ENCODE measurements at places on chromosomes 4 and X.
A peak's percentile ranks its signal among the peaks of the same experiment; 100 is the strongest.

DNA sequence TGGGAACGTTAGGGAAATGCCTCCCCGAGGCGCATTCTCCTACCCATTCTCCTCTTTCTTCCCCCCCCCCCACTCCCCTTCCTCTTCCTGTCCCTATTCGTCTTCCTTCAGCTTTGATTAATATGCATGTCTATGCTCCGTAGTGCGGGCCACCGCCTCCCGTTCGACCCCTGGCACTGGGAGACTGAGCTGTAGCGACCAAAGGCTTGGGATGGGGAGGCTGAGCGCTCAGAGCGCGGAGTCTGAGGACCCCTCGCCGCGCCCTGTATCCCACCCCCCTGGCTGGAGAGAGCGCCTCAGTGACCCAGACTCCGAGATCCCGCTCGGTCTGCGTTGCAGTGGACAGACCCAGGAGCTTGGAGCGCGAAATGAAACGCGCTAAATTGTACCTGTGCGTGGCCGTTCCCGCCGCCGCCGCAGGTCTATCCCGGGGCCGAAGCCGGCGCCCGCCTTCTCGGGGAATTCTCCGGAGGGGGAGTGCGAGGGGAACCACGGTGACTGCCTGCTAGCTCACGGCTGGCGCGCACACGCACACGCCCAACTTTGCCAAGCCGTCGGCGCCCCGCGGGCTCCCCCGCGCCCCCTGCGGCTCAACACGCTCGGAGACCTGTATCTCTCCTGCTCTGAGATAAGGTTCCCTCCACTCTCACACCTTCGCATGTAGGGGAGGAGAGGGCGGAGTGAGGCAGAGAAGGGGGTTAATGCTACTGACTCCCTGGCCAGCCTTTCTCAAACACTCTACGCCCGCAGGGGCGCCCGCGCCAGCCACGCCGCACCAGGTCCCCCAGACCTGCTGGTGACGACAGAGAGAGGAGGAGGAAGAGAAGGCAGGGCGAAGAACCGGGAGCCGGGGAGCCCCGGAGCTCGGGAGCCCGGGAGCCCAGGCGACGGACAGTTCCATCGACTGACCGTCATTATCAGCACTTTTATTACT lies 1.5 kb upstream of the PTCHD1 start:
- no peak for DNase-seq

DNA sequence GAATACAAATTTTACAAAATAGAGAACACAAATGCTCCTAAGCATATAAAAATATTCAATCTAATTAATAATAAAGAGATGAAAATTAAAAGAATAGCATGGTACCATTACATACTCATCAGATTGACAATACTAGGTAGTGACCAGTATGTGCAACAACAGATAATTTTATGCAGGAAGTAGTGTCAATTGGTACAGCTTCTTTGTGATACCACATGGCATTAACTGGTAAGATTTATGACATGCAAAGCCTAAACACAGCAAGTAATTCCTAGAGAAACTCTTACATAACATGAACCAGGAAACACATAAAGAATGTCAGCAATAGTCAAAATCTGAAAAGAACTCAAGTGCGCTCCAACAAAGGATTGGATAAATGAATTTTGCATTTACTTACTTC lies 26.3 kb downstream of the CXCL2 start:
- DNase-seq, result no peak

GRCh38 chr4:168844353-168845049 lies 165.6 kb downstream of the CBR4 start:
- no peak for DNase-seq

GRCh38 chrX:109707319-109707718 lies 25.7 kb downstream of the ACSL4 start:
- DNase-seq, result no peak

DNA sequence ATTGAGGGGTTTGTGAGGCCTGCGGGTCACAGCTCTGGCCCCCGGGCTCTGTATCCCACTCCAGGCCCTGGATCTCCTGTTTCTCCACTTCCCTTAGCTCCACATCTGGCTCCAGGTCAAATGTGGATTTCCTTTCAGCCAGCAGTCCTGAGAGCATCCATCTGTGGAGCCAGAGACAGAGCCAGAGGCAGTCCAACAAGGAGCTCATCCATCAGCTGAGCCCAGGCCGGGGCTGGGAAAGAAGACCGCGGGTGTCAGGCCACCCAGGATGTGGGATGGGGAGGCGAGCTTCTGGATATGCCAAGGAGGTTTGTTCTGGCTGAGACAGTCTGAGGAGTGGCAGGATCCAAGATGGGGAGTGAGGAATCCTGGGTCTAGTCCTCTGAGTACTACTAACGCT lies 91.7 kb downstream of the EFNB1 start:
- DNase-seq, result no peak

DNA sequence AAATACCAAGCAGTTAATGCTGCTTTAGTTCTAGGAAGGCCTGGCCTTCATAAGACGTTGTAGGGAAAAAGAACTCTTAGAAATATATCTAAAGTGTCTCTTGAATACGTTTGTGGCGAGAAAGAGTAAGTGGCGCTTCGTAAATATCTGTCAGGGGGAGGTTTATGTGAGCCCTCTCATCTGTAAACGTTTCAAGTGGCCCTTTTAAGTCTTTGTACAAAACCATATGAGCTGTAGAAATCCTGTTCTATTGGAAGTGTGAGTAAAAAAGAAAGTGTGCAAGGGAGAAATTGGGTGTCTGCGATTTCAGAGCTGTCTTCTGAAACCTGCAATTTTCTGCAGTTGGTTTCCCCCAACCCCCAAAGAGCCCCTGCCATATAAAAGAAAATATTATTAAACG lies 8.6 kb upstream of the INTU start:
- no peak for DNase-seq

DNA sequence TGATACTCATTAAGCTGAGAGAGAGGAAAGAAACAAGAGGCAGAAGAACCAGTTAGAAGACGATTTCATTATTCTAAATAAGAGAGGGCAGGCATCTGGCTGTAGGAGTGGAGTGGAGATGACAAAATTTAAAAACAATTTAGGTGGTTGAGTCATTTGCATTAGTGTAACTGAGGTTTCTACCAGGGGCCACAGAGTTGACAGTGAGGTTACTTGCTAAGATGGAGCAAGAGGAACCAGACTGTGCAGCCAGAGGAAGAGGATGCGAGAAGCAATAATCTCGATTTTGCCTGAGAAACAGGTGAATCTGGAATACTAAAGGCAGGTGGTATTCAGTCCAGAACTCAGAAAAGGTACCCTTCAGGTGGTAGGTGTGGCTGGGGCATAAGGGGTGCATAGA lies 491.9 kb downstream of the MID1IP1 start:
- no peak for DNase-seq

GRCh38 chrX:150352114-150352513 lies 11.0 kb upstream of the MAMLD1 start:
- DNase-seq, result no peak

DNA sequence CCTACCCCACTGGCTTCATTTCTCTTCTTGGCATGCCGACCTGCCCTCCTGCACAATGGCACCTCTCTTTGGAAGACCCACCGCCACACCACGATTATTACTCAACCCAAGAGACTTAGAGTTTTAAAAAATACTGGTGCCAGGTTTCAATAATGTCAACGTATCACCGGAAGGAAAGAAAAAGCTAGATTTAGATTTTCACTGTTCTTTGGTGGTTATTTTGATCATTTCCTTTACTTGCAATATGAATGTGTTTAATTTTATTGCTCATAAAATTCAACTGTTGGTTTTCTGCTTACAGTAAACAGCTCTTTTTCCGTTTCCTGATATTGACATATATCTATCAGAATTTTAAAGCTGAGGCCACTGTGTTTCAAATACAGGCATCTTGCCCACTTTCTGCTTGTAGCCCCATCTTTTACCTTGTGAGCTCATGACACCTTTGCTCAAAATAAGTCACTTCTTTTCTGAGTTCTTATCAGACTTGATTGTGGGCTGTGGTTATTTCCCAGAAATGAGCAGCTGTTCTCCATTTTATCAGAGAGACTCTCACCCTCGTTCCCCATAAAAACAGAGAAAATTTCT lies 439.1 kb downstream of the INPP4B start:
- DNase-seq, result peak; percentile 88

GRCh38 chrX:150456466-150456865 lies 93.3 kb downstream of the MAMLD1 start:
- peak; percentile 7 for DNase-seq

- no peak for DNase-seq
Measured at GRCh38 chrX:30241724-30242415, at the start of gene MAGEB4. TSS of gene MAGEB4 (plus strand) at chrX:30242000. CDS start at chrX:30242136, 136 bp downstream.

DNA sequence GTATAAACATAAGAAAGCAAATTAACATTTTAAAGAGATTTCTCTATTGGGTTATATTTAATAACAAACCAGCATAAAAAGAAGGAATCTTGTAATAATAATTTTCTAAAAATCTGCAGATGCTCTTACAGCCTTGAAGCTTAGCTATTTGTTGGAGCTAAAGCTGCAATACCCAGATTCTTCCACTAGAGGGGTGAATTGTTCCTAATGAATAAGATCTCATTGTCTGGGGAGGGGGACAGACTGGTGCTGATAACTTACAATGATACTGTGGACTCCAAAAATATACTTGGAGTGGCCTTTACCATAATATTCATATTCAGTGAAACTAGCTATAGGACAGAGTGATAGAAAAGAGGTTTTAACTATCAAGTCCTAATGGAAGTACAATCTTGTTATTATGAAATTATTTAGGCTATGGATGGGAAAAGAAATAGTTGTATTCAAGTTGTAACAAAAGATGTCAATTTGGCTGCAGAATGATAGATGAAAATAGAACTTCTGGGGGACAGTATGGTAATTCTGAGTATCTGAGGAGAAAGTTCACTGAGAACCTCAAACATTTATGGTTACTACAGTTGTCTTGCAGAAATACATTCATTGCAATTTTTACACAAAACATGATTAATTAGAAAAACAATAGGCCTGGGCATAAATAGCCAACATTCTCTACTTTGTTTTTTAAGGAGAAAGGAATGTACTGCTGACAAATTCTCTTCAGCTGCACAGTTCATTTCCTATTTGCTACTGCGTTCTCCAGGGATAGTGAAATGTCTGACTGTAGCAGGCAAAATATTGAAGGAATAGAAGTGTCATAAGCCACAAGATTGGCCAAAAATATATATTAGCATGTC lies 443.3 kb downstream of the GBA3 start:
- DNase-seq, result peak; percentile 35

- DNase-seq, result no peak
Measured at GRCh38 chr4:168879188-168879587, 130.9 kb downstream of the CBR4 start.

- no peak for DNase-seq
Measured at GRCh38 chrX:21741869-21742701, 15.8 kb downstream of the SMPX start.

- DNase-seq, result no peak
Measured at GRCh38 chrX:46754586-46755061, 4.3 kb downstream of the SLC9A7 start.

- DNase-seq, result peak; percentile 13
Measured at GRCh38 chrX:25067271-25068172, 51.8 kb upstream of the ARX start.

- DNase-seq, result no peak
Measured at GRCh38 chr4:68445111-68445510, 2.2 kb upstream of the TMPRSS11E start.

DNA sequence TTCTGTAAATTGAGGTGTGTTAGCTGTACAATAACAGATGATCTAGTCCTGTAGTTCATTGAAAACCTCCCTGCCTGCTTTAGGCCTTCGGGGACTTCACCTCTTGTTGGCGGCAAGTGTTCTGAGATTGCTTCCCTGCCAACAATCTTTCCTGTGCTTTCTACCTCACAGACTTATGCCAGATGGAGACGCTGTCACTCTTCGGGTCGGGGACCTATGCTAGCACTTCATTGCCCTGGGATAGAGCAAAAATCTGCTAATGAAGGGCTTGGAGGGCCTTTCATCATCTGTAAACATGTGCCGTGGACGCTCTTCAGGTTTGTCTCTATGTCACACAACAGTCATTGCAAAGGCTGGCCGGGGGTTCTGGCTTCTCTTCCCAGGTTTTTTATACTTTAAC lies 4.7 kb upstream of the PDLIM3 start:
- no peak for DNase-seq

- DNase-seq, result no peak
Measured at GRCh38 chr4:158020734-158021346, 152.0 kb downstream of the GASK1B start.

DNA sequence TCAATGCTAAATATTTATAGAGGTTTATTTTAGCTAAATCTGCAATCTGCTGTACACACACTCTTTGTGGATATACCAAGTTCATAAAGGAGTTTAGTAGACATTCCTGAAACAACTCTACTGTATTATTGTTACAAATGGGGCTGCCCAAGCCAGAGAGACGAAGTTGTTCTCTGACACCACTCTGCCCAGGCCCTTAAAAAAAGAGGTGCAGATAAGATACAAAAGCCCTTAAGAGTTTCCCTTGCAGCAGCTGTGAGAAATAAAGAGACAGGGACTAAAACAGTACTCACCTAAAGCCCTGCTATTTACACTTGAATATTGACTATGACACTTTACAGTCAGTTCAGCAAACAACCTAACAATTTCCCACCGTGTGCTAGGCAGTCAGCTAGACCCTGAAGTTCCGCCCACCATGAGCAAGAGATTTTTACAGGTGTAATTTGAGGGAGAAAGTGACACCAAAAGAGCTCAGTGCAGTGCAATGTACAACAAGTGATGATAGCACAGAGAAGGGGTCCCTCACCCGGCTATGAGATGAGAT lies 191.7 kb downstream of the PRDM5 start:
- DNase-seq, result no peak

- DNase-seq, result peak; percentile 67
Measured at GRCh38 chrX:41921492-41922430, 1.6 kb downstream of the CASK start.

- DNase-seq, result no peak
Measured at GRCh38 chr4:33218238-33218637, 2498.1 kb downstream of the PCDH7 start.

DNA sequence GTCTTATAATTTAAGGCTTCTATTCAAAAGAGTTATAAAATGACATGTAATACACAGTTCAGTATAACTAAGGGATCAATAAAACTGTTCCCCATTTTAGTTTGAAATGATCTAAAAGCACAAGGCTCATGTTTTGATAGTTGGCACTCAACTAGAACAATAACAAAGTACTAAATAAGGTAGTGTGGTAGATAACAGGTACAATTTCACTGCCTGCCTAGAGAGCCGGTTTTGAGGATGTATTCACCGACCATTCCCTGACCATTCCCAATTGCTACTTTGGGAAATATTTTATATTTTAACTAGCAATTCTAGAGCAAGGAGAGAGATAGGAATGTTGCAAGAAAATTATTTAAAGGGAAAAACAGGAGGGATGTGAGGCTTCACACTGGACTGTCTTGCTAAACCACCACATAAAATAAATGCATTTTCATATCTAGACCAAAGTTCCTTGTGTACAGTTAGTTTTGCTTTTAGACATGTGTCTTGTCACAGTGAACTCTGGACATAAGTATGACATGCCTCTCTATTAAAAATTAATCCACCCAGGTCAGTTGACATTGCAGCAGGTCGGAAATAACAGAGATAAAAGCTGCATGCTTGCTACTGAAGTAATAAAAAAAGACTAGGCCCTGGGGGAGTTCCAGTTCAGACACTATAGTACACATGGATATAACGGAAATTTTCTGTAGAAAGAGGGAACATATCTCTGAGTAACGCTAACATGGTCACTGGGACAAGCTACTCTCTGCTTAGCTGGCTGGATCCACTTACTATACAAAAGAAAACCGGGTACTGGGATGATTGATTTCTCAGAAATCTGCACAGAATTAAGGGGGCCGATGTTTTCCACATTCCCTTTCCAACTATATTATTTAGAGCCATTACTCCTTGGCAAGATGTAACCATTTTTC lies 56.3 kb upstream of the NAP1L5 start:
- DNase-seq, result no peak

Measured in activated CD4-positive, alpha-beta T cell treated with anti-CD3 and anti-CD28 coated beads, Interleukin-2, Interleukin-4, amounts not matched to agents 100 ng/mL and 50 ng/mL, durations not matched to agents 16 hours and 8 hours (primary cell).